Ecto neural progenitor cell (in vitro differentiated cells): ENCODE measurements at places on chromosomes 1 and 21.
A peak's percentile ranks its signal among the peaks of the same experiment; 100 is the strongest.

DNA sequence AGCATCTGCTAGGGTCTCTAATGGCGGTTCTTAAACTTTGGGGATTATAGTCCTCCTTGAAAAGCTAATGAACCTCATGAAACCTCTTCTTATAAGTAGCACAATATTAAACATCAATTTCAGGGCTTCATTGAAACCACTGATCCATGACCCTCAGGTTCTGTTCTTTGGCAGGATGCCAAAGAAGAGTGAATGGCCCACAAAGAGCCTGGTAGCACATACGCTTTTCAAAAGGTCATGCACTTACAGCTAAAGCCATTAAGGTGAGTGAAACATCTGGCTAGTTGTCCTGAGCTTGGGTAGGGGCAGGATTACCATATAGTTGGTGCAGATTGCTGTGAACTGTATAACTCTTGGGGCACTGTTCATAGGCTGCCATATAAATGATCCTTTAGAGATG is 42.3 kb downstream of the MDM4 start:
- no peak for DNase-seq

- DNase-seq = peak; percentile 81
These were observed 722 bp downstream of the NPHP4 start for GRCh38 chr1:5991381-5992025.

- no peak for DNase-seq
These were observed 7.4 kb upstream of the IGFN1 start for GRCh38 chr1:201183209-201183608.

GRCh38 chr1:180360333-180361075 is 130.4 kb downstream of the LHX4 start:
- no peak for DNase-seq
